ENCODE measurements at places on chromosomes 7 and 10.
A peak's percentile ranks its signal among the peaks of the same experiment; 100 is the strongest.

GRCh38 chr7:47185839-47186238 is 396.1 kb downstream of the TNS3 start:
- no peak for DNase-seq

DNA sequence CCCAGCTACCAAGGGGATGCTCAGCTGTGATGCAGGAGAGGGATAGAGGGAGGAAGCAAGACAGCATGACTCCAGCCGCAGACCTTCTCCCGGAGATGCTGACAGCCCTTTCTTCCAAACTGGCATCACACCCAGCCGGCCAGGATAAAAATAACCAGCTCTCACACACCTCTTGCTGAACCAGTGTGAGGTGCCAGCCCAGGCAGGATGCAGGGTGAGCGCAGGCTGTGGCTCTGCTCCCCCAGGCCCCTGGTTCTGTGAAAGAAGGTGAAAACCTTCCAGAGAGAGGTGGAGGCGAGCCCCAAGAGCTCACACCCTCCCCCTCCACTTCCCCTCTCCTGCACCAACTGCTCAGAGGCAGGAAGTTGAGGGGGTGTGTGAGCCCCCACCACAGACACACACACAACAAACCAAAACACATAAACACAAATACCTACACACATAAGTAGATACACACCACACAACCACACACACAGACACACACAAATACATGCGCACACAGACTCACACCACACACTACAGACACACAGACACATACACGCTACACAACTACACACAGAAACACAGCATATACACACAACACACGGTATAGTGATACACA is 4.0 kb downstream of the GPR15LG start:
- no peak for DNase-seq

GRCh38 chr7:27124096-27124901 is 6.3 kb downstream of the HOXA4 start:
- DNase-seq = no peak

- no peak for DNase-seq
Measured at GRCh38 chr7:131769241-131769640, 212.8 kb upstream of the PODXL start.

DNA sequence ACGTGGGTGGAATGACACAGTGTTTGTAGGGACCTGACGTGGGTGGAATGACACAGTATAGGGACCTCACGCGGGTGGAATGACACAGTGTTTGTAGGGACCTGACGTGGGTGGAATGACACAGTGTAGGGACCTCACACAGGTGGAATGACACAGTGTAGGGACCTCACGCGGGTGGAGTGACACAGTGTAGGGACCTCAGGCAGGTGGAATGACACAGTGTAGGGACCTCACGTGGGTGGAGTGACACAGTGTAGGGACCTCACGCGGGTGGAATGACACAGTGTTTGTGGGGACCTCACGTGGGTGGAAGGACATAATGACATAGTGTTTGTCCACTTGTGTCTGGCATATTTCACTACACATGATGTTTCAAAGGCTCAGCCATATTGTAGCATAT is 19.3 kb downstream of the PPP2R2D start:
- DNase-seq = no peak

- DNase-seq = peak; percentile 26
Measured at GRCh38 chr7:75961218-75961617, 33.2 kb downstream of the TMEM120A start.

DNA sequence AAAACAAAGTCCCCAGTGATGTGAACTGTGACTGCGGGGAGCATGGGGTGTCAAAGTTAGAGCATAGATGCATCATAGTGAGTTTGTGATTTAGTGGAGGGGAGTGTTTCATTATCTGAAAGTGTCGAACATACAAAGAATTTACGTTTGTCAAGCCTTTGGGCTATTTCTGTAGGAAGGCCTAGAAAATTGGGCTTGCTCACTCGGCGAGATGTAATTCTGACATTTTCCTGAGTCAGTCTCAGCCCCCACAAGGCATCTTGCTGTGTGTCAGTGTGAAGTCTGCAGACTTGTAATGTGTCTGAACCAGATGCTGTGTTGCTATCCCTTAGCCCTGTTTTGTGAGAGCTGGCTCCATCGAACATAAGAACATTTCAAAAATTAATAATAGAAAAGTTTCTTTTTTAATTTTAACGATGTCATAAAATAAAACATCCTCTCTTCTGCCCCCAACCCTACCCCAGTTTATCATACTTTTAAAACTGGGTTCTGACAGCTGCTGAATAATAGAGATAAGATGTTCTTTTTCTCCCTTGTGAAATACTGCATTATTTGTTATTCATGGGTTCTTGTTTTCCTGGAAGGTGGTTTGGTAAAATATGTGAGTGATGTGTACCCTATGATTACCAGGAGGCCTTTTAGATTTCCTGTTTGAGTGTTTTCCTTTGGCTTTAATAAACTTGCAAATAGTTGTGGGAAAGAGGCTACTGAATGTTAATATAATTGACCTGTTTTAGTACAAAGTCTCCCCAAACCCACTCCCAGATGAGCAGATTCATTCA is 207.4 kb downstream of the GPR158 start:
- DNase-seq = no peak

GRCh38 chr7:542713-543500 is 23.3 kb upstream of the PDGFA start:
- DNase-seq = no peak

- no peak for DNase-seq
Measured at GRCh38 chr10:112739592-112740353, 210.3 kb upstream of the TCF7L2 start.

GRCh38 chr10:1142596-1142995 is 86.4 kb downstream of the WDR37 start:
- DNase-seq = no peak
